Hematopoietic multipotent progenitor cell treated with erythropoietin and hydrocortisone succinate and interleukin-3 and kit ligand, for 8 days (in vitro differentiated cells): ENCODE measurements at places on chromosomes 4 and X.

DNA sequence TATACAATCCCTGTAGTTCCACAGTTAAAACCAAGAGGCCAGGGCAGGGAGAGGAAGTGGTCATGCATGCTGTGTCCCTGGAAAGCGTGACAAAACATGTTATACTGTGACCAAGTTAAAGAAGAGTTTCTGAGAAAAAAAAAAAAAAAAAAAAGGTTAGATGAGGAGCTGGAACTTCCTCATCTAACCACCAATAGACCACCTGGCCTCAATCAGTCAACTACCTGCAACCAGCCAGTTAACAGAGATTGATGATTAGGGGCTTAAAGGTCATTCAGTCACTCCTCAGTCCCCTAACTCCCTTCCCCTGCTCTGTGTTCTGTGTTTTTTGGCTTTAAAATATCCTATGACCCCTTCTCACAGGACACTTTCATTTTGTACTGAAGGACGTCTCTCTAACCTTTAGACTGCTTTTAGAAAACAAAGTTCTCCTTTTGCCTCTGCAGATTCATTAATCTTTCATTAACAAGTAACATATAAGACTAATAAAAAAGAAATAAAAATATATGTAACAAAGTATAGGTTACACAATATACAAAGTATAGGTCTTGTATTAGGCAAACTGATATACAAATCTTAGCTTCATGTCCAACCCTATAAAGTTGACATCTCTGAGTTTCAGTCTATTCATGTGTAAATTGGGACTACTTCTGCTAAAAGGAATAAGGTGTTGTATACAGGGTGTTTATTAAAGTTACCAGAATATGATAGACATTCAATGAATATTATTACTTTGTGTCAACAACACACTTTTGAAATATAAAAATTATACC is 179.1 kb upstream of the NDST4 start:
- DNase-seq, result peak; percentile 2

GRCh38 chr4:152112190-152112589 is 351.4 kb upstream of the GATB start:
- no peak for DNase-seq

DNA sequence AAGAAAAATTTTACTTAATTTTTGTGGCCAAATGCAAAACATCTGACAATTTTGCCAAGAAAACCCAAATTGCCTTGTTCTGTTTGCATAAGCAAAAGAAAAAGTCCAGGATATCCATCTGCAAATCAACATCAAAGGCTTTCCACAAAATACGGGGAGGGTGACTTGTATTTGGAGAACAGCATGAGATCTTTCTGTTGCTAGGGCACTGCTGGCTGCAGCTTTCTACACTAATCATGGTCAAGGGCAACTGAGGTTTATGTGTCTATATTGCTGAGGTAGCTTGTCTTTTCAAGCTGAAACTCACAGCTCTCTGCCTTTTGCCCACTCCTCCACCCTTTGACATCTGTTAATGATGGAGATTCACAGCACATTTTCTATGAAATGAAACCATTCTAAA is 389.1 kb downstream of the NKX6-1 start:
- DNase-seq, result no peak

DNA sequence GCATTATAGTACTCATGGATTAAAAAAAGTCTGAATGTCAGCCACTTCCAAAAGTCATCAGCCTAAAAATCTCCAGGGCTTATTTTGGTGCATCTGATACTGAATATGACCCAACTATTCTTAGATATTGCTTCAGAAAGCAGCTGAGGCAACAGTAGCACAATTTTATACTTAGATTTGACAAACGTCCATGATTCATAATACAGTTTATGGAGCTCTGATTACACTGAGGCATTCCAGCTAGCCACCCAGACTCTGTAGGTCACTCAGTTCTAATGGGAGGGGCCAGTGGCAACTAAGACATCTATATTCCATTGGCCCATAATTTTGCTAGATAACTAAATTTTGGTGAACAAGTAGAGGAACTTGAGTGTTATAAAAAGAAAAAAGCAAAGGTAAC is 10.3 kb downstream of the SPATA4 start:
- no peak for DNase-seq

GRCh38 chr4:7964890-7965662 is 25.4 kb upstream of the AFAP1 start:
- DNase-seq, result no peak
